Activated CD4-positive, CD25-positive, alpha-beta regulatory T cell (primary cell): ENCODE measurements at places on chromosomes 3 and 15.
A peak's percentile ranks its signal among the peaks of the same experiment; 100 is the strongest.

DNA sequence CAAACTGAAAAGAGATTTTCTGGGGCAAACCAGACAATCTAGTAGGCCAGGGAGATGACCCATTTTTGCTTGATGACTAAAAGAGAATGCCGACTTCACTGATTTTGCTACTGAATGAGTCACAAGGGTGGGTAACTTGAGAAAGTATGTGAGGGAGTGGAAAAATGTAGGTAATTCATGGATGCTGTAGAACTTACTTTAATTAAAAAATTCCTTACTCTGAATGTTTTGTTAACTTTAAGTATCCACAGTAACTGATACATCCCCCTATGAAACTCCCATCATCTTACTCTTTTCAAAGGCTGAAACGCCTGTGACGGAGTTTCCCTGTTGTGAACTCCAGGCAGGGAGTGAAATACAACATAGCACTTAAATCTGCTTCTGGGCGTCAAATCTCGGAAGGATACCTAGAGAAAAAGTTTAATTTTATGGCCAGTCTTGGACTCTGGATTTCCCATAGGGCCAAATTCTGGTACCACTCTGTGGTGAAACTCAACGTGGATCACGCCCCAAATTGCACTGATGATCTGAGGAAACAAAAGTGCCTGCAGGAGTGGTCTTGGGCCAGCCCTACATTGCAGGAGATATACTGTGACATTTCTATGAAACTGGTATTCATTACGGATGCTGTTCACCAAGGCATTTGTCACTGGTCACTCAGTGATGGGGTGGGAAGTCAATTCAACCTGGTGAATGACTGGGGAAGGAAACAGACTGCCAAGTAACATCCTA lies 24.0 kb downstream of the GOLIM4 start:
- no peak for DNase-seq

GRCh38 chr3:44355362-44356033 lies 16.9 kb downstream of the TCAIM start:
- DNase-seq, result no peak

- DNase-seq, result no peak
These were observed 80.9 kb downstream of the RPLP1 start for GRCh38 chr15:69533522-69533921.

- no peak for DNase-seq
These were observed 449.9 kb downstream of the FHIT start for GRCh38 chr3:60801307-60801706.

- no peak for DNase-seq
These were observed 5.6 kb upstream of the PLEKHO2 start for GRCh38 chr15:64836023-64836536.

- no peak for DNase-seq
These were observed 388.0 kb downstream of the FOXP1 start for GRCh38 chr3:71195492-71195891.

GRCh38 chr15:62706317-62706716 lies 336.2 kb upstream of the TPM1 start:
- no peak for DNase-seq

DNA sequence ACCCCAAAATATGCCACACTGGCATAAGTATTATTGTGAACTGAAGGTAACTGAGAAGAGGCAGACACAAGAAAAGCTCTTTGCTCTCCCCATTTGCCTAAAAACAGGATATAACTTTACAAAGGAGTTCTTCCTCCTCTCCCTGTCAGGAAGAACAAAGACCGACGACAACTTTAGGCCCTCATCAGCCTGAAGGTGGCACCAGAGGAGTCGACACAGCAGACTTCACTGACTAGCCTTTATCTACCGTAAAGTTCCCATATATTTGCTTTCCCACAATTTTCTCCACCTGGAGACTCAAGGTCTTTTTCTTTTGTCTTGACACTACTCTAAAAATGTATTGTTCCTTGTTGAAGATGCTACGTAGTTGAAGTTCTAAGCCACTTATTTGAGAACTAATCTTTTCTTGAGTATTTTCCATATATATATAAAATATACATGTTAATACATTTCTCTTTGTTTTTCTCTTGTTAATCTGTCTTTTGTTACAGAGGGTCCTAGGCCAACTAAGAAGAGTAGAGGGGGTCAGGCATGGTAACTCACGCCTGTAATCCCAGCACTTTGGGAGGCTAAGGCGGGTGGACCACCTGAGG lies 16.2 kb upstream of the XIRP1 start:
- DNase-seq, result no peak

GRCh38 chr3:54120657-54121413 lies 1.5 kb upstream of the CACNA2D3 start:
- no peak for DNase-seq

DNA sequence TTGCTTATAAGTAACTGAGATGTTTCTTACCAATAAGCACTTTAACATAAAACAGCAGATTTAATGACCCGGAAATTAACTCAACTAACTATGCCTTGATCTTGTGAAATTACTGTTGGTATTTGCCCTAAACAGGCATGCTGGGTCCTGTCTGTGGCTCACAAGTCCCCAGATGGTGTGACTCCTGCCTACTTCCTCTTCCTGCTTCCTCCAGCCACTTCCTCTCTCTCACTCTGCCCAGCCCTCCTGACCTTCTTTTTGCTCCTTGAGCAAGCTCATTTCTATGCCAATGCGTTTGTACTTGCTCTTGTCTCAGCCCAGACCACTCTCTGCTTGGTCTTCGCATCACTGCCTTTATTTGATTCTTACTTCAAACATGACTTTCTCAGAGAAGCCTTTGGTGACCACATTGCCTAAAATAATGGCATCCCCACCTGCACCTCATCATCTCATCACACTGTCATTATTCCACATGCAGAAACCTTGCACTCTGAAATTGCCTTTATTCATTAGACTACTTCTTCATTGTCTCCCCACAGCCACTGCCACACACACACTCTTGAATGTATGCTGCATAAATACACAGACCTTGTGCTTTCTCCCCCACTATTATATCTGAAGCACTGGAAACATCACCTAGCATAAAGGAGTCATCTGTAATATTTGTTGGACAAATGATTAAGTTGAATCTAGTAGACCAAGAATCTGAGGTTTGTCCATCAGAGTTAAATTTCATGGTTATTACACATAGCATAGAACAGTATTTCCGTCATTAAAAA lies 256.3 kb upstream of the SEMA6D start:
- DNase-seq, result no peak

DNA sequence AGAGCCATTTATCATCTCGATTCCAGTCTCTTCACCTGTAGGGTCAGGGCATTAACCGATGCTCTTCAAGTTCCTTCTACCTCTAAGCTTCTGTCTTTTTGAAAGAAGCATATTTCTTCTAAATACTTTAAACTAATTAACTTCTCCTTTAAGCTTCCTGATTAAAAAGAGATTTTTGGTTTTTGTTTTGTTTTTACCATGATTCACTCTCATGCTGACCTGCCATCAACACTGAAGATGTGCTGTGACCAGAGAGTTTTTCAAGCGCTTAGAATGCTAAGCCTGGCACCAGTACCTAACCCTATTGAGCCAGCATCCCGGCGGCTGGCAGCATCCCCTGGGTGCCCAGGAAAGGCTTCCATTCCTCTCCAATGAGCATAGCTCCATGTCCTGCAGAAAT lies 89.3 kb downstream of the FOXP1 start:
- no peak for DNase-seq

- DNase-seq, result no peak
These were observed 347.6 kb upstream of the RARB start for GRCh38 chr3:25080461-25080860.

- no peak for DNase-seq
These were observed 768.5 kb upstream of the CFAP20DC start for GRCh38 chr3:59818033-59818918.

DNA sequence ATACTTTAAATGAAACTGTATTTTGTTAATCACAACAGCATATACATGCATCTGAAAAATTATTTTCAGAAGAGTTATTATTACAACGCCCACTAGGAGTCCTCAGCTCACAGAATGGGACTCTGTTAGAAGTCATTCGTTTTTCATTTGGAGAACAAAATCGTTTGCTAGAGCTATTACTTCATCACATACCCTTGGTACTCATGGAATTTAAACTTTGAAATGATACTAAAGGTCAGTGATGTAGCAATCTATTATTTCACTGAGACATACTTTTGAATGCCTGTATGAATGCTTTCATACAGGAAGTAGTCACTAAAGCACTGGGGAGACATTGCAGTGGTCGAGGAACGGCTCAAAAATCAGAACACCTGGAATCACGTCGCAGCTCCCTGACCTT lies 198.1 kb downstream of the MBNL1 start:
- no peak for DNase-seq

- peak; percentile 23 for DNase-seq
These were observed at the start of gene NT5DC2 for GRCh38 chr3:52533623-52534280. TSS of gene NT5DC2 (minus strand) at chr3:52533857. CDS start at chr3:52533737, 120 bp downstream.

- DNase-seq, result no peak
These were observed 89.4 kb upstream of the ACKR4 start for GRCh38 chr3:132507657-132508056.

DNA sequence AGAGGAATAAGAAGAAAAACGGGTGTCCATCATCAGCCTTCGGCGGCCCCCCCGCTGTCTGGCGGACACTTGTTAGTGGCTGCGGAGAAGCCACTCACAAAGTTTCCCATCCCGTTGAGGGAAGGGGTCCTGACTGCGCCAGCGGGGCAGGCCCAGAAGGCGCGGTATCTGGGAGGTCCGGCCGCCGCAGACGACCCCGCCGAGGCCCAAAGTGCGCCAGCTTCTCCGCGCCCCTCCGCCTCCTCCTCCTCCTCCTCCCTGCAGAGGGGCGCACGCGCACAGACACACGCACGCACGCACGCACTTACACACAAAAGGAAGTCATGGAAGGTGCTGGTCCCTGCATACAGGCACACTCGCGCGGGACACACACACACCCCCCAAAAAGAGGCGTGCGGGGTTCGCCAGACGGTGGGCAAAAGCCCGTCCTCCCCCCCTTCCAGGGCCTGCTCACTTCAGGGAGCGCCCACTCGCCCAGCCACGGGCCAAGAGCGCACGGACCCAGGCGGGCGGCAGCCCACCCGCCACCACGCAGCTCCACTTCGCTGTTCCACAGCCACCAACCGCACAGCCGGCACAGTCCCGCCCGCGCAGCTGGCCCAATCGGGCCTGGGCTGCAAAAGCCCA lies 18.0 kb downstream of the ZNF148 start:
- no peak for DNase-seq

GRCh38 chr15:80036071-80036470 lies 23.4 kb upstream of the ZFAND6 start:
- DNase-seq, result no peak

GRCh38 chr15:72387741-72388140 lies 10.4 kb upstream of the TMEM202 start:
- DNase-seq, result no peak

DNA sequence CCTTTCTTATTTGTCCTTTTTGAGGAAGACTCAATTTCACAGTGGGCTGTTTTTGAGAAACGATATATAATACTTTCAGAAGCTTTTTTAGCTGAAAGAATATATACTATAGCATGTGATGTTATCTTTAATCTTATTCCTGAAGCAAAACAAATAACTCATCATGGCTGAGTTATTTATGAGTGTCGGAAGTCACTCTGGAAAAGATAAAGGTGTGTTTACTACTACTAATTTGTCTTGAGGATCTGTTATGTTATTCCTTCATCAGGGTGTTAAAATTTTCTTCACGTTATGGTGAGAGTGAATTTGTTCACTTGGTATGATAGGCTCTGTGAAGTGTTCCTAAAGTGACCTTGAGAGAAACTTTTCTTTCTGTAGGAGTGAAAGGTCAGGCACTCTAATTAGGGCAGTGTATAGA lies 4.7 kb downstream of the TCF12 start:
- DNase-seq, result no peak

DNA sequence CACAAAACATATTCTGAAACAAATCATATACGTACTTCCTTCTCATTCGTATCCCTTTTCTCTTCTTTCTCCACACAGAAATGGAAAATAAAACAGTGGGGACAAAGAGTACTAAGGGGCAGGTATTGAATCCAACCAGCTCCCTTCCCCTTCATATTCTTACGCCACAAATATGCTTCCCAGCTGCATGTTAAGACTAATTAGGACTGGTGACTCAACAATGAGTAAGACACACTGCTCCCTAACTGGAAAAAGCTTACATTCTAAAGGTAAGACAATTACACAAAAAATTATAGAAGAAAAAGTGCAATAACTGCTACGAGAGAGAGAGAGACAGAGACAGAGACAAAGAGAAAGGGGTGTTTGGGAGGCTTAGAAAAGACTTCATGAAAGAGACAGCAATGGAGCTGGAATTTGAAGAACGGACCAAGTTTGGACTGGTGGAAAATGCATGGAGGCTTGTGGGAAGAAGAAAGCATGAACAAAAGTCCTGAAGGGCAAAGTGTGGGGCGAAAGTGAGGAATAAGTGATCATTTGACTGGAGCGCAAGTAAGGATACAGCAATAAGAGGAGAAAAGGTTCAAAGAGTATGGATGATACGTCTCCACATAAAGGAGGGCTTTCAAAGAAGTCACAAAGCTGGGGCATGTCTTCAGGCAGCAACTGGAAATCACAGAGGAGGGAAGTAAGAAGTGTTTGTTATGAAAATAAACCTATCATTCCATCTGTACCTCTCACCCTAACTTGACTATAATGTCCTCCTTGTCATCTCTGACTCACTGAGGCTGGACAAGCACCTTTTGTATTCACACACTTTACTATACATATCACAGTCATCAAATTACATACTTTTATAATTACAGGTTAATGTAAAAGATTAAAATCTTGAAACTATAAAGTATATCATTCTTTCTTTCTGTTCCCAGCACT lies 49.2 kb downstream of the RYK start:
- DNase-seq, result no peak

- DNase-seq, result no peak
These were observed 14.4 kb upstream of the STARD5 start for GRCh38 chr15:81338170-81339007.

DNA sequence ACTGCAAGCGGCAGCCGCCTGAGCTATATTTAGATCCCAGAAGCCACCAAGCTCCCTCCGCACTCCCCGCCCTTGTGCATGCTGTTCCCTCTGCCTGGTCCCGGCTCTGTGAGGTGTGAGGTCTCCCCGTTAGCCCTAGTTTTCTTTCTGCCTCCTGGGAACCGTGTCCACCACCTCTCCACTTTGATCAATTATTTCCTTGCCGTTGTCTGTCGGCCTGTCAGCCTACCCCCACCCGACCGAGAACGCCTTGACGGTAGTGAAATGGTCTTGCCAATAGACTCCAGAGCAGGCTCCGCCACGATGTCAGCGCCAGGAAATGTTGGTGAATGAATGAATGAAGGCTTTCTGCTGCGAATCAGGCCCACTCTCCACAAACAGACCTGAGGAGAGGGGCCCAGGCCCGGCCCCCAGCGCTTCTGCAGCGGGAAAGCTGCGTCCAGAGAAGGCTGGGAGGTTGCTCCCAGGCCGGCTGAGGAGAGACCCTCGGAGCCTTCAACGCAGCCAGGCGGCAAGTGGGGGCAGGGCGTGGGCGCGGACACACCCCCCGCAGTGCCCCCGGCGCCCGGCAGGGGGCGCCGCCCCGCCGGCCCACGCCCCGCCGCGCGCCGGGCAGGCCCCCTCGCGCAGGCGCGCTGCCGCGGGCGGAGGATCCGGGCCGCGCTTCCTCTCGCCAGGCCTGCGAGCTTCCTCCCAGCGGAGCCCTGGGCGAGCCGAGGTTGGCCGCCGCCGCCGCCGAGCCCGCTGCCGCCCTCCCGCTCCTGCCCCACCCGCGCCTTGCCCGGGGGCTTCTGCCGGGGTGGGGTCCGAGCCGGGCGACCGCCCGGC lies at the start of gene CSK:
Gene CSK, plus strand, starts transcription at position 650 of the 828 bp plus-strand sequence. CDS start 16,218 bp downstream, outside the sequence.
- peak; percentile 71 for DNase-seq
